ENCODE measurements at places on chromosomes 6 and 20. TPM values are rescaled to one million over a fixed set of nuclear protein-coding genes. Genes with fewer than 3 reads are reported as not detected.

The CDH26 gene
- total RNA-seq: 0.59 TPM

The SLC17A2 gene
- not detected for total RNA-seq

The POPDC3 gene
- not detected for total RNA-seq

The CPXM1 gene
- 0.49 TPM for total RNA-seq

The ACTL10 gene
- total RNA-seq: 3.1 TPM

The SLC2A4RG gene
- 70.4 TPM for total RNA-seq

The FILIP1 gene
- total RNA-seq: not detected

The PSORS1C1 gene
- total RNA-seq: not detected

The BMP7 gene
- 0.80 TPM for total RNA-seq

The DEFB124 gene
- not detected for total RNA-seq

The MUCL3 gene
- total RNA-seq: not detected

The EYA2 gene
- total RNA-seq: not detected

The HAO1 gene
- total RNA-seq: not detected

The ANKRD60 gene
- total RNA-seq: not detected

The GGT7 gene
- total RNA-seq: 16.2 TPM

The CAP2 gene
- total RNA-seq: not detected

The RBM24 gene
- total RNA-seq: not detected

The AIG1 gene
- total RNA-seq: 5.0 TPM

The DTNBP1 gene
- 29.2 TPM for total RNA-seq

The SLC32A1 gene
- not detected for total RNA-seq
